Activated naive CD4-positive, alpha-beta T cell treated with Interleukin-2 at 50 U/mL for 16 hours (primary cell): ENCODE measurements at places on chromosomes 5 and 9.

GRCh38 chr5:922436-923280 is 30.0 kb downstream of the TRIP13 start:
- no peak for DNase-seq

- no peak for DNase-seq
Measured at GRCh38 chr5:145509336-145510136, 325.6 kb downstream of the PRELID2 start.

DNA sequence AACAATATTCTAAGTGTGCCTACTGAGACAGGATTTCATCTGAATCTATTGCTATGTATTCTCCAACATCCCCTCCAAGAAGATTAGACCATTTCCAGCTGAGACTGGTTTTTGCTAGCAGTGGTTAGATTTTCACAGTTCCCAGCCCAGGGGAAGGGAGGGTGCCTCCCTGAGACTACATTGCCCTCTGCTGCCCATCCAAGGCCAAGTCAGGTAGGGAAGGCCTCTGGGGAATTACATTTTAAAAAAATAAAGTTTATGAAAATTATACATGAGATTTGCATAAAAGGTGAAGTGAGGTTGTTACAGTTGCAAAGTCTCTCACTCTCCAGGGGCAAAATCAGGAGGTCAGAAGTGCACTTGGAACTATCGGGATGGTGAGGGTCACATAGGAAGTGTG is 28.0 kb upstream of the SYK start:
- DNase-seq, result no peak

DNA sequence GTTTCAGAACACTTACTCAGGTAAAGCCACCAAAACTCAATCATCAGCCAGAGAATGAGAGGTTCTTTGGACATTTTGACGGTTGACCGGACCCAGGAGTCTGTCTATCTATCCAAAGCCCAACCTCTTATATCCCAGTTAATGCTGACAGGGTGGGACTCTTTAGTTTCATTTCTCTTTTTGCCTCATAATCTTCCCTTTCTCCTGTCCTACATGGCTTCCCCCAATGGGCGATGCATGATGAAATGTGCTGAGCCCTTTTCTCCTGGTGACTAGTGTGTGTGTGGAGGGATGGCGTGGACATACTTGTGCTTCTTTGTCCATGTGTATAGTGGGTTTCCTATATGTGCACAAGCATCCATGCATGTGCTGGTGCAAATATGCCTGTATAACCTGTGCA is at the start of gene TIMD4:
TIMD4 (minus strand) TSS at position 102 of the 400 bp plus-strand sequence; CDS start at position 74, 28 bp downstream.
- DNase-seq, result no peak

DNA sequence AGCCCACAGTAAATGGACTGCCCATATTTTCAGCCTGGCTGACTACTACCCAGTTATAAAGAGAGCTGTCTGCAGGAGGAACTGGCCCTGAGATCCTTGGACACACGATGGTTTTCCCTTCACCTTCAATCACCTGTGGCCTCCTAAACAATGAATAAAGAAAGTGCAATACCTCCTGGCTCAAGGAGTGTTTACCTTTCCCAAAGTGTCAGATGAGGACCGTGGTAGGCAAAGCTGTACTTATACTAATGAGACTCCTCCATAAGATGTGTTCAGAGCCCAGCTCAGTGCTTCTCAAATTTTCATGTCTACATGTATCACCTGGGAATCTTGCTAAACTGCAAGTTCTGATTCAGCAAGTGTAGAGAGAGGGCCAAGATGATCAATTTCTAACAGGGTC is 284.5 kb upstream of the VLDLR start:
- DNase-seq, result no peak

DNA sequence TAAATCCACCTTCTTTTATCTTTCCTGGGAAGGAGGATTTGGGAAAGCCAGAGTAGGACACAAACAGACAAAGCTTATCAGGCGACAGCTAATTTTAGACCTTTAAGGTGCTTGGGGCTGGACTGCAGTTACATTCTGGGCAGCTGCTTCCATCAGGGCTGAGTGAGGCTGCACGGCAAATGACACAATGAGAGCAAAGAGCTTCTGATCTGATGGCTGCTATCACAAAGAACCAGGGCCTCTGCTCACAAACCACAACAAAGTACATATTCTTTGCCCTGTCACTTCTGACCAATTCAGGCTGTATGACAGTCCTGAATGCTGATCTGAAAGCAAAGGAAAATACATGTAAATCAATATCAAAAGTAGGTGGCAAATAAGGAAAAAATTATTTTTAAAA is 93.1 kb downstream of the MRPS27 start:
- DNase-seq, result no peak

- DNase-seq, result no peak
Measured at GRCh38 chr9:120768886-120769285, 24.3 kb downstream of the FBXW2 start.
